ENCODE measurements at places on chromosomes 4 and X. TPM values are rescaled to one million over a fixed set of nuclear protein-coding genes. Genes with fewer than 3 reads are reported as not detected.

WAS gene
- not detected for total RNA-seq

KIT gene
- total RNA-seq, result not detected

GAGE12F gene
- not detected for total RNA-seq

CSN2 gene
- not detected for total RNA-seq

DACH2 gene
- total RNA-seq, result not detected

SLC10A4 gene
- 8.0 TPM for total RNA-seq

FAM47A gene
- total RNA-seq, result not detected

SLITRK4 gene
- total RNA-seq, result not detected

OTC gene
- total RNA-seq, result not detected

SAGE1 gene
- 0.02 TPM for total RNA-seq

BMP3 gene
- total RNA-seq, result not detected

GPR50 gene
- total RNA-seq, result 0.22 TPM

UCP1 gene
- 0.08 TPM for total RNA-seq

ZNF827 gene
- total RNA-seq, result 3.7 TPM

ZAR1 gene
- not detected for total RNA-seq

EDA gene
- total RNA-seq, result 0.94 TPM

CENPVL1 gene
- total RNA-seq, result not detected

HEPH gene
- total RNA-seq, result not detected

SLC25A31 gene
- not detected for total RNA-seq

ZRSR2 gene
- total RNA-seq, result 9.1 TPM
